ENCODE measurements at places on chromosomes 4 and X. TPM values are rescaled to one million over a fixed set of nuclear protein-coding genes. Genes with fewer than 3 reads are reported as not detected.

DNA sequence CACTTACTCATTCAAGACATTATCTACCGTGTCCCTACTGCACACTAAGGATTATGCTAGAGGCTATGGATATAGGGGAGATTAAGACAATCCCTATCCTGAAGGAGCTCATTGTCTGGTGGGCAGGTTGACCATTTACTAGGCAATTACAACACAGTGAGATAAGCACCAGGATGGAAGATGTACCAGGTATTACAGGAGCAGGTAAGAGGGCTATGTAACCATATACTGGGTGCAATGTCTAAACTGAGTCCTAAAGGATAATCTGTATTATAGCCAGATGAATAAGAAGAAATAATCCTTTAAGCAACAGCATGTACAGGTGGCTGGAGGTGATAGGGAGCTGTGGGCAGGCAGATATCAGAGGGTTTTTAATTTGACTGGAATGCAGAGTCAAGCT is 113.3 kb upstream of the TBC1D9 start:
- DNase-seq, result no peak

- DNase-seq, result no peak
These were observed 77.0 kb upstream of the SPRY1 start for GRCh38 chr4:123319639-123320038.

The CXorf49B gene
- not detected for total RNA-seq

DNA sequence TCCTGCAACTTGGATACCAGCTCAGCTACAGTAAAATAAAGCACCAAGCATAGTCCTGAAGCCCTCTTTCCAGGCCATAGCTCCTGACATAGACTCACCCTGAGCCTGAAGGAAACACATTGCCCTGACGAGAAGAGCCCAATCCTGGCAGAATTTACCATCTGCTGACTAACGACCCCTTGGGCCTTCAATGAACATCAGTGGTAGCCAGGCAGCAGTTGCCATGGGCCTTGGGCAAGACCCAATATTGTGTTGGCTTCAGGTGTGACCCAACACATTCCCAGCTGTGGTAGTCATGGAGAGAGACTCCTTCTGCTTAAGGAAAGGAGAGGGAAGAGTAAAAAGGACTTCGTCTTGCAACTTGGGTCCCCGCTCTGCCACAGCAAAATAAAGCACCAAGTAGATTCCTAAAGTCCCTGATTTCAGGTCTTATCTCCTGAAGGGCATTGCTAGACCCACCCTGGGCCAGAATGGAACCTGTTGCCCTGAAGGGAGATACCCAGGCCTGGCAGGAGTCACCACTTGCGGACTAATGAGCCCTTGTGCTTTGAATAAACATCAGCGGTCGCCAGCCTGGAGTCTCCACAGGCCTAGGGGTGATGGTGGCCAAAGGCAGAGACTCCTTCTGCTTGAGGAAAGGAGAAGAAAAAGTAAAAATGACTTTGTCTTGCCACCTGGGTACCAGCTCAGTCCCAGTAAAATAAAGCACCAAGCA is 902.6 kb downstream of the C4orf33 start:
- no peak for DNase-seq

The SGMS2 gene
- total RNA-seq, result 9.7 TPM

GRCh38 chrX:13428053-13428786 is 108.4 kb upstream of the ATXN3L start:
- peak; percentile 53 for DNase-seq

DNA sequence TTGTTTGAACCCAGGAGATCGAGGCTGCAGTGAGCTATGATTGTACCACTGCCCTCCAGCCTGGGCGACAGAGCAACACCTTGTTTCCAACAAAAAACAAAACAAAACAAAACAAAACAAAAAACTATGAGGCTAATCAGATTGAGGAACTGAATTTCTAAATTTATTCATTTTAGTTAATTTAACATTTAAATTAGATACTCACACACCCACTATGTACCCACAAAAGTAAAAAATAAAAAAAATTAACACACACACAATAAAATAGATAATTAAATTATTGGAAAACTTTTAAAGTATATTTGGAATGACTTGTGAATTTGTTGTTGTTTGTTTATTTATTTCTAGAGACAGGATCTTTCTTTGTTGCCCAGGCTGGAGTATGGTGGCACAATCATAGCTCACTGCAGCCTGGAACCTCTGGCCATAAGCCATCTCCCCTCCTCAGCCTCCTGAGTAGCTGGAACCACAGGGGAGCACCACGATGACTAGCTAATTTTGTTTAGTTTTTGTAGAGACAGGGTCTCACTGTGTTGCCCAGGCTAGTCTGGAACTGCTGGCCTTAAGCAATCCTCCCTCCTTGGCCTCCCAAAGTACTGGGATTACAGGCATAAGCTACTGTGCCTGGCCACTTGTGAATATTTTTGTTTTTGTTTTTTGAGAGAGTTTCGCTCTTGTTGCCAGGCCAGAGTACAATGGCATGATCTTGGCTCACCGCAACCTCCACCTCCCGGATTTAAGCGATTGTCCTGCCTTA is 9.8 kb upstream of the ZNF157 start:
- no peak for DNase-seq

The MAGEC3 gene
- total RNA-seq, result not detected

DNA sequence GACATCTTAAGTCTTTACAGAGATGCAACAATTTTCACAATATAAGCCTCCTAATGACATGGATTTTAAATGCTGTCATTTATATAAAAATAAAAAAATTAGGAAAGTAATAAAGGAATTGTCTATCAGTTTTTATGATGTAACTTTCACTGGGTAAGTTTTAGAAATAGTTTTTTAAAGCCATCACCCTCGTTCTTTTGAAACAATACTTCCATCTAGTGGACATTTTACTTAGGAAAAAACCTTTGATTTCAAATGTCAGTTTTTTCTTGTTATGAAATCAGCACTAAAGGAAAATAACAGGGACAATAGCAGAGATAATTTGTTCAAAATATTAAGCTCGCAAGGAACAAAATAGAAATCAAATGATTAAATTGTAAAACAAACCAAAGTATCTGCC is 24.3 kb upstream of the NDNF start:
- no peak for DNase-seq

The PNMA6E gene
- total RNA-seq, result not detected

DNA sequence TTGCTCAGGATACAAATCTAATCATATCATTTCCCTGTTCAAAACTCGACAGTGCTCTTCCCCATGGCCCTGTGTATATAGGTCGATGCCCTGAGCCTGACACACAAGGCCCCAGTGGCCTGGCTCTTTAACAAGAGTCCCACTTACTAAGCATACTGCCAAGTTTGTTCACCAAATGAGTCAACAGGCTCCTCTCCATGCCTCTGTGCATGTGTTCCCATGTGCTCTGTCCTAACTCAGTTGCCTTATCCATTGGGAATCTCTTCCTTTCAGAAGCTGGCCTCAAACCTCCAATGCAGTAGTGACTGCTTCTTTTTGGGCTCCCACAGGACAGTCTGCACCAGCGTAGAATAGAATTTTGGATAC is 18.9 kb upstream of the CXCR3 start:
- DNase-seq, result no peak

The GABRB1 gene
- not detected for total RNA-seq

DNA sequence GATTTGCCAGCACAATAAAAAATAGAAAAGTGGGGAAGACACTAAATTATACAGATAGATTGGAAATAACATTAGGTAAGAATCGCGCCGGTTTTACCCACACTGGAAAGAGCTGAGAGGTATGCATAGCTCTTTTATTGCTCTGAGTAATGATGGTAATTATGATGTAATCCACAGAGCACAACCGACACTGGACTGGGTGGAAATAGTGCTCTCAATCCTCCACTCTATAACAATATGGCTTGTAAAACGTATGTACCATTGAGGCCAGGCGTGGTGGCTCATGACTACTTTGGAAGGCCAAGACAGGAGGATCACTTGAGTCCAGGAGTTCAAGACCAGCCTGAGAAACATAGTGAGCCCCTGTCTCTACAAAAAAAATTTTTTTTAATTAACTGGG is 104.3 kb upstream of the RAPGEF2 start:
- no peak for DNase-seq

- DNase-seq, result peak; percentile 69
These were observed 17.0 kb upstream of the HPF1 start for GRCh38 chr4:169774466-169775445.

DNA sequence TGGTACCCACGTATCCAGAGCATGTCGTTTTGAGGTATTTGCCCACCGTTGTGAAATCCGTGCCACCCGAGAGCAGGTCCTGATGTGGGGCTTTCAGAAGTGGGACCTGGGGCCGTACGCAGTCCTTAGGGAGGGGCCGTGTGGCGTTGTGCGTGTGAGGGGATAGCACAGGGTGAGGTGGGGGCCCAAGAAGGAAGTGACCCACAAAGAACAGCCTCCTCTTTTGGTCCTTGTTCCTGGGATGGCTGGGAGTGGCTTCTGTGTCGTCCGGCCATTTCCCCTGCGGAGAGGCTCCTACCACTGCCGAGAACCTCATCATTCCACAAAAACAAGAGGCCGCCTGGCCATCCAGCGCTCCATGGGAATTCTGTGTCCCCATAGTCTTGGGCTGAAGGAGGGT is 17.0 kb upstream of the MSANTD1 start:
- DNase-seq, result no peak

- DNase-seq, result no peak
These were observed 694.4 kb upstream of the FAM241A start for GRCh38 chr4:111450867-111451266.

The HPGD gene
- total RNA-seq, result 16.8 TPM

DNA sequence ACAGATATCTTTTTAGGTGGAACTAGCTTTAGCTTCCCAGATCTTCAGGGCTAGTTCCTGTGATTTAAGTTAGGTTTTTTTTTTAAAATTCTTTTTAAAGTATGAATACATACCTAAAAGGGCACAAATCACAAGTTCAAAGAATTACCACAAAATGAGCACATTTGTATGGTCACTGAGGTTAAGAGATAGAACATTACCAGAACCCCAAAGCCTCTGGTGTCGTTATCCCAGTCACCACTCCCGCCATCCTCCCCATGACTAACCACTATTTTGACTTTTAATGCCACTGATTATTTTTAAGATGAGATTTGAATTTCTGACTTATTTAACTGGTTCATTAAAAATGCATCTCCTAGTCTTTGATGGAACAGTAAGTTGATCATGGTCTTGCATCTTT is 5.4 kb downstream of the PGK1 start:
- DNase-seq, result no peak

DNA sequence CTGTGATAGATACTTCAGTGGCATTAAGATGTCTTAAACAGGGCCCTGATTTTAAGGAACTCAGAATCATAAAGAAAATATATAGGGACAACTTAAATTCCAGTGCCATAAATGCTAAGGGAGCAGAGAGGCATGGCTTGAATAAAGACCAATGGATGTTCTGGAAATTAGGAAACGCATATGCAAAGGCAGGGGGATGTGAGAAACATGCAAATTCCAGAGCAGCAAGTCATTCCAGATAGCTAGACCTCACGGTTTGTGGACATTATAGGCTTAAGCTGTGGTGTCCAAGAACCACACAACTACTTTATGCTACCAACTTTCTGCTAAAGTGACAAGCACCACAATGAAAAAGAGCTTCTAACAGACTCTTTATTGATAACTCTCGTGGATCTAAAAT is 132.6 kb upstream of the ANK2 start:
- no peak for DNase-seq

GRCh38 chr4:18611026-18611425 is 589.5 kb upstream of the LCORL start:
- no peak for DNase-seq

DNA sequence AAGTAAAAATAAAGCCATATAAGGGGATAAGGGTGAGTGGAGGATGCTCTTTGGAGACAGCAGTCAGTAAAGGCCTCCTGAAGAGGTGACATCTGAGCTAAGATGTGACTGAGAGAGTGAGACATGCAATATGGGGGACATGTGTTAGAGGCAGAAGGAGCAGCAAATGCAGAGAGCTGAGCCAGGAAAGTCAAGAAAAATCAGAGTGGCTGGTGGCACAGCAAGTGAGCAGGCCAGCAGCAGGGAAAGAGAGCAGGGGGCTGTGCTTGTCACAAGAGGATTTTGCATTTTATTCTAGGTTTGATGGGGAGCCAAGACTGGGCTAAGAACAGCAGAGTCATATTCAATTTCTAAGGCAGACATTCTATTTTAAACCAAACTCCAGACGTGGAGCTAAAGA is 394.5 kb downstream of the KCNIP4 start:
- no peak for DNase-seq

The POU3F4 gene
- total RNA-seq, result 0.20 TPM

The CLNK gene
- not detected for total RNA-seq

- no peak for DNase-seq
These were observed 101.2 kb upstream of the SLC4A4 start for GRCh38 chr4:71237641-71238040.

DNA sequence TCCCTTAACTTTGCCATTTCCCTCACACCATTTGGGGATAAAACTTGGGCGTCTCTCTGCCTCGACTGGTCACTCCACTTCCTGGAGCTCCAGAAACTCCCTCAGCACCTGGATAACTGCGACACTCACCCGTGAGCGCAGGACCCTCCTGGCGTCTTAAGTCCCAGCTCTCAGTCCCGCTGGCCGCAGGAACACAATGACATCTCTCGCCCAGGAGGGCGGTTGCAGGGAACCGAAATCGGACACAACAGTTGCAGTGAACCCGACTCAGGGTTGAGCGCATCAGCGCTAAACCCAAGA is 370.9 kb upstream of the SMIM31 start:
- no peak for DNase-seq

DNA sequence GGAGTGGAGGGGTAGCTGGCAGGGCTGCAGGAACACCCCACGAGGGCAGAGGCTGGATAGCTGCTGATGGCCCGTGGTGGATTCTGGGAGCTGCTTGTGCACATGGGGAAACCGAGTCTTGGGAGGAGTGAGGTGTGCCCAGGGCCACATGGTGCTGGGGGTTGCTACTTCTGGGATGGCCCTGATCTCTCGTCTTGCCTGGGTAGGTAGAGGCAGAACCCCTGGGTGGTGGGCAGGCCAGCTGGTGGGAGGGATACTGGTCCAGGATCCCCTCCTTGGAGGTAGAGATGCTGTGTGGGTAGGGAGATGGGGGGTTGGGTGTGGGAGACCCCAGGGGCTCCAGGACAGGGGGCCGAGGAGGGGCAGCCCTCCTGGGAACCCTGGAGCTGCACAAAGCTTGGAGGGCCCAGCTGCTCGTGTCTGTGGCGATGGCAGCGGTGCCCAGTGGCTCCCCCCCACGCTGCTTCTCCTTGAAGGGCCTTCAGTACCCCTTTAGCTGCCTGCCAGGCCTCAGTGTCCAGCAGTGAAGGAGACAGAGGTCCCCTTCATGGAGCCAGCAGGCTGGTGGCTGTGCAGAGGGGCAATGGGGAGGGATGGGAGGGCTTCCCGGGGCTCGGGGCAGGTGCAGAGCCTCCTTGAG is 3.2 kb downstream of the NAT8L start:
- DNase-seq, result no peak
